ENCODE measurements at places on chromosomes 6 and 20.

DNA sequence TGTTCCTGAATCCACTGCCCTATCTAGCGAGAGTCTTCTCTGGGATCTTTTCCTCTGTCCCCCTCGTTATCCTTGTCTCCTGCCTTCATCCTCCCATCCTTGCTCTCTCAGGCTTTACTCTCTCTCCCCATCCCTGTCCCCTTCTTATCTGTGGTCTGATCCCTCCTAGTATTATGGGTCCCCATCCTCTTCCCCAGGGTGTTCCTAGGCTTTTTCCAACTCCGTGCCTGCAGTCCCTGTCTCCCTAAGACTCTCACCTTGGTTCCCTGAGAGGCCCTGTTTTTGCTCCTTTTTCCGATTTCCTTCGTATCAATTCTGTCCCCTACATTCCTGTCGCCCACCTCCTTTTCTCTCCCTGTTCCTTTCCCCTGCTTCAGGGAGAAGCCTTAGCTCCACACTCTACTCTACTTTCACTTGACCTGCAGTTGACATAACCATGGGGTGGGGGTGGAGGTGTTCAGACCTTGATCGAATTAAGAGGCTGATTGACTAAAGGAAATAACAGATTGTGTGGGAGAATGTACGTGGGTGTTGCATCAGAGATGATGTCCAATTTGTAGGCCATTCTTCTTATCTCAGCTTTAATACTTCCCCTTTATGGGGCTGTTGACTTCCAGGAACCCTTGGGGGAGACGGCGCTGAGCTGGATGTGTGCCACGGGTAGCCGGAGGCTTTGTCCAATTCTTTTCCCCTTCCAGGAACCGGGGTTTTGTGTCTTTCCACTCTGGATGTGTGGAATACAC, 905 bp downstream of the PPARD start:
- no peak for DNase-seq

GRCh38 chr6:11288065-11288464, 55.6 kb upstream of the NEDD9 start:
- DNase-seq, result no peak

- no peak for DNase-seq
Measured at GRCh38 chr6:105587349-105588122, 184.7 kb upstream of the PREP start.

GRCh38 chr20:21262812-21263211, 40.3 kb upstream of the XRN2 start:
- no peak for DNase-seq

DNA sequence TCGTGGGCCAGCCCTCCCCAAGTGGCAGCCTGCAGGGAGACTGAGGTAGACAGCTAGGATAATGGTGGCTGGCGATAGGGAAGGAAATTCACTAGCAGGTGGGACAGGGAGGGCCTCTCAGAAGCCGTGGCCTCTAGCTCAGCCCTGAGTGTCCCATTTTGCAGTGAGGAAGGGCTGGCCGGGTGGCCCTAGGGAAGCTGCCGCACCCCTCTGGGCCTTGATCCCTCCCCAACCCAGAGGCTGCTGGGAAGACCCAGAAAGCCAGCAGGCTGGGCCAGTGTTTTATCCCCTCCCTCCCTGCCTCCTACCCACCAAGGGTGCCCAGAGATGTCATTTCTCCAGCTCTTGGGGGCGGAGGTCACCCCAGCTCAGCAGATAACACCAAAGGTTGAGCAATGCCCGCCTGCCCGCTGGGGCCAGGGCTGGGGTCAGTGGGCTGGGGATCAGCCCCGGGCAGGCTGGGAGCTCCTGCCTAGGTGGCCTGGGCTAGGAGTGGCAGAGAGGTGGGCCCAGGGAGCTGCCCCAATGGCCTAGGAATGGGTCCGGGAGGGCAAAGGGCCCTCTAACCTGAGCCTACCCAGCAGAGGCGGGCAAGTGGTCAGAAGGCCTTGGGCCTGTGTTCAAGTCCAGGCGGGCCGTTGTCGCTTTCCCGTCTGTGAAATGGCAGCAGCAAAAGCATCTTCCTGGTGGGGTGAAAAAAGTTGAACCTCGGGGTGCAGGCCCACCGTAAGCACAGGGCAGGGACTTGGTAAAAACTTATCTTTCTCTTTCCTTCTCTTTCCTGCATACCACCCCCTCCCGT, 1.6 kb upstream of the CEBPB start:
- DNase-seq, result no peak

DNA sequence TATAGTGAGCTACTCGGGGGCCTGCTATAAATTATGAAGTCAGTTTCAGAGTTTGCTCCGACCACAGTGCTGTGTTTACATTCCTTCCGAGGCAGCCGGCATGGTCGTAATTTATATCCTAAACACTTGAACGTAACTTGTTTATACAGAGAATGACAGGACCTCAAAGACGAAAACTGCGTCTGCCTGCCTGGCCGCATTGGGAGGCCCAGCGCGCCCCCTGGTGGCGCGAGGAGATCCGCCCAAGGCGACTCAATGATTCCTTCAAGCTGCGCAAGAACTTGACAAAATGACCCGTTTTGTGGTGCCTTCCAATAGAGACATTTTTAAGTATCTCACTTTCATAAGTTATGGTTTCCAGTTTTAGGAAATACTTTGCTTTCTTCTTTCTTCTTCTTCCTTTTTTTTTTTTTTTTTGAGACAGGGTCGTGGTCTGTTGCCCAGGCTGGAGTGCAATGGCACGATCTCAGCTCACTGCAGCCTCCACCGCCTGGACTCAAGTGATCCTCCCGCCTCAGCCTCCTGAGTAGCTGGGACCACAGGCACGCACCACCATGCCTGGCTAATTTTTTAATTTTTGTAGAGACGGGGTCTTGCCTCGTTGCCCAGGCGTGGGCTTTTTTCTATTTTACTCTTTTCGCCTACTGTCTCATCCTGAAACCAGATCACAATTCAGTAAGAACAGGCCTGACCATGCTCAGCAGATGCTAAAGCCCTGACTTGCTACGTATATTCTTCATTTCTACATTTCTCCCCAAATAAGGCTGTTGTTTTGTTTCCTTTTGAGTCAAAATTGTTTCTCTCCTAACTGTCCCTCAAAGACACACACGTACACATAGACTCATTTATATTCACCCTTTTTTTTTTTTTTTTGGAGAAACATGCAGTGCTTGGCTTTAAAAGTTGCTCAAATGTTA, 7.8 kb downstream of the FOXF2 start:
- DNase-seq, result peak; percentile 78

DNA sequence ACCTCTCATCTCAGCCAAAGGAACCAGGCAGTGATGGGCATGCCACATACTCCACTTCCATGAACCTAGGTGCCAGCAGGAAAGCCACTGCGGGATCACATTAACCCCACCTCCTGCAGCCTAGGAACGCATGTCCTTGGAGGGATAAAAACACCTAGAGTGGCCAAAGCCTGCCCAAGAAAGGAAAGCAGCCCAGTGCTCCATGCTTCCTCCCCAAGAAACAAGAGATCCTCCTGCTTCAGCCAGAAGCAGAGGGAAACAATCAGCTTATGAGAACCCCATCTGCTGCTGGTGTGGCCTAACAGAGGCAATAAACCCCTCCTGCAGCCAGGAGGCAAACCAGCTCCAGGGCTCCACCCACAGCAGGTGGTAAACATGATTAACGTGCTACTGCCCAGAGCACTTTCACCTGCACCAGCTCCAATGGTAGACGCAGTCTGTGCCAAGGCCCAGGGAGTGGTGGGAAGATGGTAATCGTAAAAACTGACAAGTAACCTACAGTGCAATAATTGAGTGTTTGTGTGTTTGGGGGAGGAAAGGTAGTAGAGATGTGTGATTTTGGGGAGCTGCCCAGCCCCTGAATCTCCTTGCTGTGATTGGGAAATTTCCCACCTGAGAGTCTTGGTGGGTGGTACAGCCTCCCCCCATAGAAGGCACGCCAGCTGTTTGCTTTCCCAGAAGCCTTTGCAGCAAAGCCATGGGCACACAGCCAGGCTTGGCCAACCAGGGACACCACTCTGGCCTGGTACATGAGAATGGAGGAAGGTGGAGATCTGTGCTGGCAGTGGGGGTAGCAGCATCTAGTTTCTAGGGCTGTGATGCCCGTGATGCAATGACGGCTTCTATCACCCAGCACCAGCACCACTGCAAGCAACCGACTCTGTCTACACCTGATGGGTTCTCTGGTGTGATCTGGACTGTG, 50.6 kb upstream of the TBC1D7 start:
- DNase-seq, result no peak

DNA sequence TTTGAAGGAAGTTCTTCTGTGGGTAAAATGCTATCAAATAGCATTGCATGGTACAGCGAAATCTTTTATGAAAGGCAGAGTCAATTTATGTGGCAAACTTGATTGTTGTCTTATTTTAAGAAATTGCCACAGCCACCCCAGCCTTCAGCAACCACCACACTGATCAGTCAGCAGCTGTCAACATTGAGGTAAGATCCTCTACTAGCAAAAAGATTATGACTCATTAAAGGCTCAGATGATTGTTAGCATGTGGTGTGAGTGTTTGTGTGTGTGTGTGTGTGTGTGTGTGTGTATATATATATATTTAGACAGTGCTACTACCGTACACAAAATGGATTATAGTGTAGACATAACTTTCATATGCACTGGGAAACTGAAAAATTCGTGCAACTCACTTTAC, 27.8 kb downstream of the LRRN4 start:
- DNase-seq, result no peak

DNA sequence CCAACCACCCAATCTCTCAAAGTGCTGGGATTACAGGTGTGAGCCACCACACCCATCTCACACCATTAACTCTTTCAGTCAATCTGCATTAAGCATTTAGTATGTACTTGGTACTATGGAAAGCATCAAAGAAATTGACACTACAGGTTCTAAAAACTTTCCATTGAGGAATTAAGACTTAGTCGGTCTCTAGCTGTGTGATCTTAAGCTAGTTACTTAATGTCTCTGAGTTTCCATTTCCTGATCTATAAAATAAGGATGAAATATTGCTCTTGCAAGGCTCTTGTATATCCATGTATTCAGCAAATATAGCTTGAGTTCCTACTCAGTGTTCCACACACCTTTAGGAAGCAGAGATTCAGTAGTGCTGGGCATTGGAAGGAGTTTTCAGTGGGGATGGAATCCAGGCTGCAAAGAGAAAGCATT, 48.9 kb upstream of the NCOA3 start:
- DNase-seq, result no peak

- no peak for DNase-seq
Measured at GRCh38 chr6:137297887-137298286, 78.7 kb upstream of the IFNGR1 start.

DNA sequence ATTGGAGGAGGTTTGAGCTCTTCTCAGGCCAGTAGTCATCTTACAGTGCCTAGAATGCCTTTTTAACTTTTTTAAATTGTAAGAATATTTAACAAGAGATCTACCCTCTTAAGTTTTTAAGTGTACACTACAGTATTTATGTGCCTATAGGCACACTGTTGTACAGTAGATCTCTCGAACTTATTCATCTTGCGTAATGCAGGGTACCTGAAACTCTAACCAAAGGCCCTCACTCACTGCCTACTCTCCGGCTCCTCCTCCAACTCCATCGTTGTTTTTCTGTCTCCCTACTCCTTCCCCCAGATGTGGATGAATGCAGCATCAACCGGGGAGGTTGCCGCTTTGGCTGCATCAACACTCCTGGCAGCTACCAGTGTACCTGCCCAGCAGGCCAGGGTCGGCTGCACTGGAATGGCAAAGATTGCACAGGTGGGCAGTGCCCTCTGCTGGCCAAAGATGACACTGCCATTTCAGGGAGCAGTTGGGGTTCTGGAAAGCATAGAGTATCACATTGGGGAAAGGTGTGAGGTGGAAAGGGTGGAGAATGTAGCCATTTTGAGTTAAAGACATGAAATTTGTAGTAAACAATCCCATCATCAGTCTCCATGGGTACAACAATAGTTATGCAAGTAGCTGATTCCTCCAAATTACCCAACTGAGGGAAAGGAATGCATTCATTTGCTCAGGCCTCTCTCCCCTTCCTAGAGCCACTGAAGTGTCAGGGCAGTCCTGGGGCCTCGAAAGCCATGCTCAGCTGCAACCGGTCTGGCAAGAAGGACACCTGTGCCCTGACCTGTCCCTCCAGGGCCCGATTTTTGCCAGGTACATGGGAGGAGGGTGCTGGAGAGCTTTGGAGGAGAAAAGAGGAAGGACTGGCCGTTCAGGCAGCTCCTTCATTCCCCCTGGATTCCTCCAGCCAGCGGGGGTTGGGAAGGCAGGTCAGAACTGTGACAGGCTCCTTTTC, 18.4 kb upstream of the ZNF76 start:
- DNase-seq, result peak; percentile 89

- peak; percentile 80 for DNase-seq
Measured at GRCh38 chr20:50191065-50191543, 474 bp downstream of the CEBPB start.

DNA sequence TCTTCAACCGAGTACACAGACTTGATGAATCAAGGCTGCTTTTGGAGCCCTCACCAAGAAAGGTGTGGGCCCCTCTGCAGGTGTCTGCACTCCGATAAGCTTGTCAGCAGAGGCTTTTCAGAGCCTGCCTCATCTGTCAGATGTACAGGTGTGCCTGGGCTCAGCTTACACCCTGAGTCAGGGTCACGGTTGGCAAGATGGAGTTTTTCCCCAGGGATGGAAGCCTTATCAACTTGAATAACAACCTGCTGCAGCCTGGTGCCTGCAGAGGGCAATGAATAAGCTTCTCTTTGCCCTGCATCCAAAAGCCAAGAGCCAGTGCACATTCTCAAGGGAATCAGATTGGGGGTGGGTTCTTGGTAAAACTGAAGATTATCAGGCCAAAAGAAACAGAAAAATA, 427.1 kb downstream of the CD83 start:
- DNase-seq, result no peak

DNA sequence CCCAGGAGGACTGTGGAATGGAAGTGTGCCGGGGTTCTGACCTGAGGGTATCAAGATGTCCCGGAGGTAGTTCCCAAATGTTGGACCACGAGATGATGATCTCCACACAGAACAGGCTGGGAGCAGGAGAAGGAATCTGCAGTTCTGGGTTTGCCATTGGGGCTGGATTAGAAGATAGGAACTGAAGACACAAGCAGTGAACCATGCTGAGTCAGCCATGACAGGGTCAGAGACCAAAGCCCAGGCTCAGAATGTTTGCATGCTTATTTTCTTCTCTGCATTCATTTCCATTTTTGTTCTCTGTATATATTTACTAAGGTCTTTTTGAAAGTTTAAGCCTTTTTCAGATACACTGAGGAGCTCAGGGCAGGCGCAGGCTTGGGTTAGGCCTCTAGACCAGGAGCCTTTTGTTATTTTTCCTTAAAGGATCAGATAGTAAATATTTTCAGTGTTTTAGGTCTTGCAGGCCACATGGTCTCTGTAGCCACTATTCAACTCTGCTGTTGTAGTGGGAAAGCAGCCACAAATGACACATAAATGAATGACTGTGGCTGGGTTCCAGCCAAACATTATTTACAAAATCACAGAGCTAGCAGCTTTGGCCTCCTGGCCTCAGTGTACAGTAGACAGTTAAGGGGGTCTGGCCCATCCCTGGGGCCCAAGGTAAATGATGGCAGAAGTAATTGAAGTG, 28.5 kb downstream of the SLC35D3 start:
- DNase-seq, result no peak

- DNase-seq, result no peak
Measured at GRCh38 chr20:35564905-35565304, 23.0 kb downstream of the ERGIC3 start.

DNA sequence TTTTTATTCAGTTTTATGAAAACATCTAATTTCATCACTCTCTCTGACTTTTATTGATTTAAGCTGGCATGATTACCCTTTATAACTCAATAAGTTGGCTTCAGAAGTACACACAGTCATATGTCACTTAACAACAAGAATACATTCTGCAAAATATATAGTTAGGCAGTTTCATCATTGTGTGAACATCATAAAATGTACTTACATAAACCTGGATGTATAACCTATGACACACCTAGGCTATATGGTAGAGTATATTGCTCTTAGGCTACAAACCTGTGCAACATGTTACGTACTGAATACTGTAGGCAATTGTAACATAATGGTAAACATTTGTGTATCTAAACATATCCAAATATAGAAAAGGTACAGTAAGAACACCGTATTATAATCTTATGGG, 362.2 kb upstream of the BTBD3 start:
- no peak for DNase-seq
